Posterior vena cava (tissue), 2 donors: ENCODE measurements at places on chromosomes 2 and 18. TPM values are rescaled to one million over a fixed set of nuclear protein-coding genes. Genes with fewer than 3 reads are reported as not detected.

The POTEJ gene
- total RNA-seq, result not detected

The DCC gene
- 0.86 TPM for total RNA-seq

GRCh38 chr2:83063933-83064332 lies 1395.1 kb downstream of the SUCLG1 start:
- no peak for DNase-seq

DNA sequence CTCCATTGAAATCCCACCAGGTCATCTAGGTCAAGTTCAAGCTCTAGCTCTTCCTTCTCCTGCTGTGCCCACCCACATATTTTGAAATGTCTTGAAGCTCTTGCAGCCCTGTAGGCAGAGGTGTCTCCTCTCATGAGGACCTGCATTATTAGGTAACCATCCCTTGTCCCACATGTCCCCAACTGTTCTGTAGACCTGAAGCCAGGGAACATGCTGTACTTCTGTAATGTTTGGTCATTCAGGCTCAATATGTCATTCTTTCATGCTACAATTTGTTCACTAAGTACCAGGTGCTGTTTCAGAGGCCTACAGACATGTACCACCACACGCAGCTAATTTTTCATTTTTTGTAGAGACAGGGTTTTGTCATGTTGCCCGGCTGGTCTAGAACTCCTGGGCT lies 22.2 kb downstream of the SLC3A1 start:
- DNase-seq, result no peak

DNA sequence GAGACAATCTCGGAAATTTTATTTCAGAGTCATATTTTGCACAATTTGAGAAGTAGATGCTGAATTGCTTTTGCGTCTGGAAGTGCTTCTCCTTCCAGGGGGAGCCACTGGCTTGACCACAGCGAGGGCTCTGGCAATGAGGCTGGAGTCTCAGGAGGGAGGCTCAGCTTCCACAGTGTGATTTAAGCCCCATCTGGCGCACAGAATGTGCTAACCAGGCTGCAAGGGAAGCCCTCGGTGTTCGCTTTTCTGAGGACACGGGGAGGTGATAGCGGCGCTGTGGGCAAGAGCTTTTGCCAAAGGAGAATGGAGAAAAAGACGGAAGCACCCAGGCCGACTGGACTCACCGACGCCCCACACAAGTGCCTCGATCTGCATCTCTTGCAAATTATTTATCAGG lies 52.4 kb downstream of the ADI1 start:
- DNase-seq, result peak; percentile 49

DNA sequence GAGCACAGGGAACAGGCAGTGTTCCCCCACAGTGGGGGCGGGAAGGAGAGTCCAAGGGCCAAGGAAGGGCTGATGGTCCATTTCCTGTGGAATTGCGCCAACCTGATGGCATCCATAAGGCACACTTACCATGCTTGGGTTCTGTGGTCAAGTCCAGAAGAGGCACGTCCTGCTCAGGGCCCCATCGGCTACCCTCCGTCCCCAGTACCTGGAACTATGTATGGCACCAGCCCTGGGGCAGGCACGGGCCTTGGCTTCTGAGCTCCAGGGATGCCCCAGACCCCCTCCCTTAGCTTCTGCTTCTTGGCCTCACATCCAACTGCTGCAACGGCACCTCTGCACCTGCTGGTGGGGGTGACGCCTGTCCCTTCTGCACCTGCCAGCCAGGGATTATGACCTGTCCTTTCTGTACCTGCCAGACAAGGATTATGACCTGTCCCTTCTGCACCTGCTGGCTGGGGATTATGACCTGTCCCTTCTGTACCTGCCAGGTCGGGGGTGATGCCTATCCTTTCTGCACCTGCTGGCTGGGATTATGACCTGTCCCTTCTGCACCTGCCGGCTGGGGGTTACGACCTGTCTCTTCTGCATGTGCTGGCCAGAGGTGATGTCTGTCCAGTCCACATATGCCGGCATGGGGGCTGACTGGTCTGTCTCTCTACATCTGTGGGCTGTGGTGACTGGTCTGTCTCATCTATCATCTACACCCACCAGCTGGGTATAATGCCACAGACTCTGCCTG lies 45.4 kb upstream of the SNTG2 start:
- no peak for DNase-seq

DNA sequence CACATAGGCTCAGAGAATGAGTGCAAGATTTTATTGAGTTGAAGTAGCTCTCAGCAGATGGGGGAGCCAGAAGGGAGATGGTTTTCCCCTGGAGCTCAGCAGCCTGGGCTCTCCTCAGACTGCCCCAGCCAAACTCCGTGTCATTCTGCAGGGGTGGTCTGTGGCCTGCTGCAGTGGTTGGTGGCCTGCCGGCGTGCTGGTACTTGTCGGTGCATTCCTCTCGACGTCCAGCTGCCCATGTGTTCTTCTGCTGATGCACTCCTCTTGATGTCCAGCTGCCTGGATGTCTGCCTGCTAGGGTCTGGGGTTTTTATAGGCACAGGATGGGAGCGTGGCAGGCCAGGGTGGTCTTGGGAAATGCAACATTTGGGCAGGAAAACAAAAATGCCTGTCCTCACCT lies 25.6 kb upstream of the TMEM17 start:
- no peak for DNase-seq
